ENCODE measurements at places on chromosomes 1 and 21.

- no peak for DNase-seq
These were observed 89.3 kb upstream of the EDEM3 start for GRCh38 chr1:184843732-184844495.

GRCh38 chr1:152162792-152163463 is 3.9 kb upstream of the RPTN start:
- peak; percentile 85 for DNase-seq

- DNase-seq, result no peak
These were observed 38.3 kb downstream of the LRRN2 start for GRCh38 chr1:204647114-204647804.

GRCh38 chr1:229147072-229147471 is 123.8 kb upstream of the RAB4A start:
- DNase-seq, result no peak

DNA sequence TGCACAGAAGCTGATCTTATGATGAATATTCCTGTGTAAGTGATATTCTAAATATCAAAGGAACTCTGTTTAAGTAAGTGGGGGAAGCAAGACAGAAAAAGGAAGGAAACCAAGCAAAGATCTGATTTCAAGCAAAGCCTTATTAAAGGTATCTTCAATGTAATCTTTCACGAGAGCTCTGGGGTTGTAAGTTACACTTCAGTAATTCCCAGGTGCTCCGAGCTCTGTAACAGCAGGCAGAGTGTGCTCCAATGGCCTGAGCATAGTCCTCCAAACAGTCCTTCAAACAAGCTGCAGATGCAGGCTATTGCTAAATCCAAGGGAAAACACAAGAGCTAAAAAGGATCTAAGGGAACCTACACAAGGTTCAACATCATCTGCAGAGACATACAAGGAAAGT is 949.7 kb upstream of the TMPRSS15 start:
- DNase-seq, result no peak

DNA sequence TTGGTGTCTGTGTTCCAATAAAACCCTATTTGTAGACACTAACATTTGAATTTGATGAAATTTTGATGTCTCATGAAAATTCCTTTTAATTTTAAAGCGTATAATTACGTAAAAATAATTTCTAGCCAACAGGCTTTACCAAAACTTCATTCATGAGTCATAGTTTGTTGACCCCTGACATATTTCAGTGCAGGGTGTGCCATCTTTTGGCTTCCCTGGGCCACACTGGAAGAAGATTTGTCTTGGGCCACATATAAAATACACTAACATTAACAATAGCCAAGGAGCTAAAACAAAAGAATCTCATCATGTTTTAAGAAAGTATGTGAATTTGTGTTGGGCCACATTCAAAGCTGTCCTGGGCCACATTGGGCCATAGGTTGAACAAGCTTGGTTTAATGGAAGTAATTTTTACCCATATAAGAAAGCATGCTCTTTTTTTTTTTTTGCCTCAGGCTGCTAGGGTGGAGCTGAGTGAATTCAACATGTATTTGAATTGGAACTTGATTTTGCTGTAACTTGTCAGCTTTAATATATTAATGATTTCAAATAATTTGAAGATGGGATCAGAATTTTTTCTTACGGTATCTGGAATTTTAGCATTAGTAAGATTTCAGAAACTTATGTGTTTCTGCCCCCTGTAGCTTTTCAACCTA is 267.7 kb upstream of the RGS18 start:
- DNase-seq, result no peak

- no peak for DNase-seq
These were observed 27.0 kb upstream of the FHAD1 start for GRCh38 chr1:15220024-15220392.

DNA sequence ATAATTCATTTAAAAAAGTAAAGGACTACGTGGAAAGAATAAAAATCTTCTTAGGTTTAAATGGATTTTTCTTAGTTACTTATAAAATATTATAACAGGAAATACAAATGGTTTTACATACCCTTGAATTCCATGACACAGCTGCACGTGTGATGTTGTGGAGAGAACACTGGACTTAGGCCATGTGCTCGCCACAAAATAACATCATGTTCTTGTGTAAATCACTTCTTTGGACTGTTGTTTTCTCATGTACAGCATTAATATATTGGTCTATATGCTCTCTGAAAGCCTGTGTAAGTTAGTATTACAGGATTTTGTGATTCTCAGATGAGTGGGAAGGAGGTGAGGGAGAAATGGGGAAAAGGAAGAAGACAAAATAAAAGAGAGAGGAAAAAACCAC is 228.2 kb downstream of the DNM3 start:
- no peak for DNase-seq

GRCh38 chr1:7299329-7299799 is 471.7 kb upstream of the VAMP3 start:
- DNase-seq, result peak; percentile 65

- DNase-seq, result no peak
These were observed 130.7 kb upstream of the ZNF648 start for GRCh38 chr1:182192215-182192614.

DNA sequence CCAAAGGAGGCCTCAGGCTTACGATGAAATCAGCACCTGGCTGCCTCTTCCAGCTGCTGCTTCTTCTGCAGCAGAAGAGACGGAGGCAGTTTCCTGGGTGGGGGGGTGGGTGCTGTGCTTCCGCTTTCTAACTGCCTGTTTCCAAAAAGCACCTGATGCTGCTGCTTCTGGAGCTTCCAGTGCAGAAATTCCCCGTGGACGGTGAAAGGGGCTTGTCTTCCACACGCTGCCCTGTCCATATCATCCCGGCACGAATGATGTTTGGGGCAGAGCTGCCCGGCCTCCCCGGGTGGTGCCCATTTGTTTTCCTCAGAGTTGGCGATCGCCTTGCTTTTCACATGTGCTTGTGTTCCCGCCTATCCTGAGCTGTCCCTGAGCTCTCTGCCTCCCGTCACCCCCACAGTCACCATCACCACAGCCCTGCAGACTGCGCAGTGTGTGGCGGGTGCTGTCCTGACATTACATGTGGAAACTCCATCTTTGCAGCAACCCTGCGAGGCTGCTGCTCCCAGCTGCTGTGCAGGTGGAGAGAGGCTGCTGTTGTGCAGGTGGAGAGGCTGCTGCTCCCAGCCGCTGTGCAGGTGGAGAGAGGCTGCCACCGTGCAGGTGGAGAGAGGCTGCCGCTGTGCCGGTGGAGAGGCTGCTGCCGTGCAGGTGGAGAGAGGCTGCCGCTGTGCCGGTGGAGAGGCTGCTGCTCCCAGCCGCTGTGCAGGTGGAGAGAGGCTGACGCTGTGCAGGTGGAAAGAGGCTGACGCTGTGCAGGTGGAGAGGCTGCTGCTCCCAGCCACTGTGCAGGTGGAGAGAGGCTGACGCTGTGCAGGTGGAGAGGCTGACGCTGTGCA is 1.8 kb downstream of the TTLL10 start:
- no peak for DNase-seq

DNA sequence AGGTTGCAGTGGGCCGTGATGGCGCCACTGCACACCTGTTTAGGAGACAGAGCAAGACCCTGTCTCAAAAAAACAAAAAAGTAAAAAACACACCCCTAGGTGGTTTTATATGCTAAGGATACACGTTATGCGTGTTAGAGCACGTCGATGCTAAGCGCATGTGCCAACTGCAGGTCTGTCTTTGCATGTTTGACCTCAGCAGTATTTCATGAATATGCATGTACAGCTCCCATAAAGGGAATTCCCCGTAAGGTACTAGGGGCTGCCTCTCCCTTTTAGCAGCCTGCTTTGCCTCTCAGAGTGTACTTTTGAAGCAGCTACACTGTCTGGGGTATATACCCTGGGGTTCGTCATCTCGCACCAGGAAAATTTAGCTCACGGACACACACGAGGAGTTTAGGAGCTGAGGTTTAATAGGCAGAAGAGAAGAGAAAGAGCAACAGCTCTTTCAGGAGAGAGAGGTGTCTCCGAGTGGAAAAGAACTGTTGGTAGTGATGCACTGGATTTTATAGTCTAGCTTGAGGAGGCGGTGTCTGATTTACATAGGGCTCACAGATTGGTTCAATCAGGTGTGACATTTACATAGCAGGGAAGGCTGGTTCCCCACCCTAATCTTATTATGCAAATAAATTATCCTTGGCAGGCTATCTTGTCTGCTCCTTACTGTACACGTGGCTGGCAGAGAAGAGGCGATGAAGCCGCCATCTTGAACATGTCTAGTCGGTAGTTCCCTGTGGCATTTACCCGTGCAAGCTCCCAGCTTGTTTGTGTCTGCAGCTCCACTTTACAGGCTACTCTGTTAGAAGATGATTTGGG is 4.2 kb upstream of the OTUD3 start:
- DNase-seq, result no peak

- DNase-seq, result no peak
These were observed 153.8 kb downstream of the ADGRL2 start for GRCh38 chr1:81954534-81955020.

DNA sequence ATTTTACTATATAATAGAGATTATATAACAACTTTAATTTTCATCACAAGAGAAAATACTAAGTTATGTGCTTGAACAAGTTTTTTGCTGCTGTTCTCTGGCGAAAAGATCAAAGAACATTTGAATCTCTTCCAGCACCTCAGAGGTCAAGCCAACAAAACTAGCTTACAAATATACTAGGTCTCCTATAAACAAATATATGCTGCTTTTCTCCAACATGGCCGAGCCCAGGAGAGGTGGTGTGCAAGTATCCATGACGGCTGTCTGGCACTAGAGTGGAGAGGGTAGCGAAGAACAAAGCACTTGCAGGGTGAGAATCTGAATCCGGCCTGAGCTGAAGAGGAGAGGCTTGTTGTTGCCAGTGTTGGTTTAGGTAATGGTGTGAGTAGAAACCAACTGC is 7.5 kb upstream of the FMO3 start:
- DNase-seq, result no peak

DNA sequence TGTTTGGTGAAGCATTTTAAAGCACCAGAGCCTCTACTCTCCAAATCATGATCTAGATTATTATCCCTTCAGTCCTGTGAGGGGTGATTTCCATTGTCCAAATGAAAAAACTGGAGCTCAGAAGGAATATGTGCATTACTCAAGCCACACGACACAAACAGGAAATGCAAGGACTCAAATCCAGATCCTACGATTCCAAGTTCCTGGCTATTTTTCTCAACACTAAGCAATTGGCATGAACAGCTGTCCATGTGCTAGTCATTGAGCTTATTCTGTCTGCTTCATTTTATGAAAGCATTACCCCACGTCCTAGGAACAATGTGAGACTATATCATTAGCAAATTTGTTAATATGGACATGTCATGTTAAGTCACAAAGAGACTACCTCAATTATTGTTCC is 273.1 kb upstream of the LYPLAL1 start:
- no peak for DNase-seq

GRCh38 chr21:26099610-26100219 is 70.9 kb downstream of the APP start:
- no peak for DNase-seq

DNA sequence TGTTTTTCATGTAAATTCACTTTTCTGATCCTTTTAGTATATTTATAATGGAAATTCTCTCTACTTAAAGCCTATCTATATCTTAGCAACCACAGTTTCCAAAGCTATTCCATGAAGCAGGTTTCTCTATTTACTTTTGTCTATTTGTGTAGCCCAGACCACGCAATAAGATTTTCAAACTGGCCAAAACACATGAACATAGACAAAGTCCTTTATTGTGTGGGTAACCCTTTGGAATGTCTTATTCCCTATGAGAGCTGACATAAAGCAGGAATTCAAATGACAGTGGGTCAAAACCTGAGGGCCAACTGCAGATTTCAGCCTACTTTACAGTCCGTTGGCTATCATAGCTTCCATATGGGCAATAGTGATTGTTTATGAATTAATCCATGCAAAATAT is 252.6 kb downstream of the LTN1 start:
- DNase-seq, result no peak

DNA sequence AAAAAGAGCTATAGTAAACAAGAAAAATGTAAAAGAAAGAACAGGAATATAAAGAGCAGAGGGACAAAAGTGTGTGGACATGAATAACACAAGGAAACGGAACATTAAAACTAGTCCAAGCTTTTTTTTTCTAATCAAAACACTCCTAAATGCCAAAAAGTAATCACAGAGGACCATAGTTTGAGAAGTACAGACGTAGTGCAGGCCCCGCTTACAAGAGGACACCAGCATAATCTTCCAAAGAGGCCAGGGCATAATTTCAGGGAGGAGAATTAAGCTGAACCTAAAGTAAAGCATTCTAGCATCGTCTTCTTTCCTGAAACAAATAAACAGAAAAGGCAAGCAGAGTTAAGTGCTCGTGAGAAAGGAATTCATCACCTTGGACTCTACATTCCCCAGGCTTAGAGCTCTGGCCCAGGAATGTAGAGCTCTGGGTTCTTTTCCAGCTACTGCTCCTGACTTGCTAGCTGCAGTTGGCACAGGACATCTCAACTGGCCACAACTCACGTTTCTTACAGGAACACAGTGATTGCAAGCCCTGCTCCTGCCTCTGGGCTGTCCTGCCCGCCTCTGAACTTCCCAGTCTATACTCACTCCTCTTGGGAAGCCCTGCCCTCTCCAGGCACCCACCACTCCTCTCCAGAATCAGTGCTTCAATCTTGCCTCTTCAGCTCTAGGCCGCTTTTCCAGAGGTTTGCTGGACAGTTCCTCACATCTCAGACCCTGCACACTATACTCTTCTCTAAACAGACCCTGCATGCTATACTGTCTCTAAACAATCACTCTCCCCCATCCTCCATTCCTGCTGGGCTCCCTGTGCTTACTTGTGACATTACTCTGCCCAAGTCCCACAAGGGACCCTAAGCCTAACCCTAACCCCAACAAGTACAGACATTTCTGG is 9.8 kb downstream of the RGS8 start:
- DNase-seq, result no peak

DNA sequence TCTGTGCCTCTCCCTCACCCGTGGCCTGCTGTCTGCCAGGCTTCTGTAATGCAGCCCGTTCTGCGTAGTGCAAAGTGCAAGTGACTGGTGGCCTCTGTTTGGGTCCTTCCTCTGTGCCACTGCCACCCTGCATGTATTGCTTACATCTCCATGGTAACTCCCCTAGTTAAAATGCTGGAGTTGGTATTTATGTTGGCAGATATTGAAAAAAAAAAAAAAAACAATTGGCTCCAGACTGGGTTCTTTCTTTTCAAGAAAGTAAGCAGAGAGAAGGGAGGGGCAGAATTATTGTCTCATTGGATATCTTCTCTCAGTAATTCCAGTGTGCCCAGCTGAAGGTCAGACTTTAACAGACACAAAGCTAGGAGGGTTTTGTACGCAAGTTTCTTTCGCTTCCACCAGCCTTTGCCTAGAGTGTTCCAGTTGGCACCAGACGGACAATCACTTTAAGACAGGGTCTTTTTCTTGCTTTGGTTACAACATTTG is 242.3 kb downstream of the PBX1 start:
- DNase-seq, result no peak

- no peak for DNase-seq
These were observed 10.7 kb downstream of the PCAT6 start for GRCh38 chr1:202821467-202821866.

DNA sequence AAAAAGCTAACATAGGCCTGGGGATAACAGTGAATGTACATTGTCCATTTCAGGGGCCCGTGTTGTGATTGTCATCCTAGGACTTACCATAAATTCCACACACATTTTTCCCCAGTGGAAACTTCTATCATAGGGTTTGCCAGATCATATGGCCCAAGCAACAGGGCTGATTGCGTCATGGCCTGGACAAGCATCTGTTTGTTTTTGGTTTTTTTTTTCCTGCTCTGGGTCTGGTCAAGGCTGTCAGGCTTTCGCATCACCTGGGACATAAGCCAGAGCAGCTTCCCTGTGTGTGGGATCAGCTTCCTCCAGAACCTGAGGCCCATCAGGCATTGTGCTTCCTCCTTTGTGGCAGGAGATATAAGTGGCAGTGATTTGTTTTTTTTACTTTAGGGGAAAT is 598.5 kb upstream of the USP24 start:
- no peak for DNase-seq

Data from SW 1271 (cell line).